ENCODE measurements at places on chromosomes 5 and 9. TPM values are rescaled to one million over a fixed set of nuclear protein-coding genes. Genes with fewer than 3 reads are reported as not detected.

Gene CDKN2AIPNL
- total RNA-seq, result 22.4 TPM

Gene SLC45A2
- not detected for total RNA-seq

Gene CRB2
- total RNA-seq, result under 0.01 TPM

Gene SIT1
- not detected for total RNA-seq

Gene DELE1
- total RNA-seq, result 26.9 TPM

Gene RMND5B
- total RNA-seq, result 33.0 TPM
